Bone marrow (tissue), 2 donors: ENCODE measurements at places on chromosomes 6 and 20.

- no peak for DNase-seq
These were observed 13.5 kb downstream of the HAO1 start for GRCh38 chr20:7926767-7927166.

GRCh38 chr20:38255393-38255792 lies 5.1 kb downstream of the KIAA1755 start:
- DNase-seq: no peak

- DNase-seq: peak; percentile 2
These were observed 8.8 kb downstream of the NR2E1 start for GRCh38 chr6:108174371-108175175.

DNA sequence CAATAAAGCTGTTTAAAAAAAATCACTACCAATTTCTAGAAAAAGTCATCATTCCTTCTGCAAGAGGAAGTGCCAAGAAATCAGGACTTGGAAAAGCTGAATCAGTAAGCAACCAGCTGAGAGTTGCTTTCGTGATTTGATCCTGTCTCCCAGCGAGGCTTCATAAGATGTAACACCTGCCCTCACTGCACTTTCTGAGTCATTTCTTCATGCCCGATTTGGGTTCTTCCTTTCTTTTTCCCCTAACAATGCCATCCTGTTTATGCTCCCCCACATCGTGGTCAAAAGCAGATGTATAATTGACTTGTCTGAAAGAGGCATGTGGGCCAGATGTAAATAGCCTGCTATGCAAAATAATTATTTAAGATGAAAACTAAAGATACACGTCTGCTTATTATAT lies 52.1 kb downstream of the RIPOR2 start:
- no peak for DNase-seq

DNA sequence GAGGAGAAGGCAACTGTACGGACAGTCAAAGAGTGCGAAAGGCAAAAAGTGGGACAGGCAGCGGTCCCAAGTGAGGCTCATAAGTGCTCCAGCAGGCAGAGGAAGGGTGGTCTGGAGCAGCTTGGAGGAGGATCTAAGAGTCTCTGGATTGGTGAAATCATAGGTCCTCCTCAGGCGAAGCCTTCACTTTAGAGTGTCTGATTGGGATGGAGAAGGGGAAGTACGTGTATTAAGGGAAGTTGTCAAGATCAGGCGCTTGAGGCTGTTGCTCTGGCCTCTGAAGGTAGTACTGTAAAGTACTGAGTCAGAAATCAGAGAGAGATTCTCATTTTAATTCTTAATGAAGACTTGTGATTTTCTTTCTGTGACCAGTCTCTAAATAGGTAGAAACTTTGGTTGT lies 185.6 kb downstream of the KIF16B start:
- no peak for DNase-seq

DNA sequence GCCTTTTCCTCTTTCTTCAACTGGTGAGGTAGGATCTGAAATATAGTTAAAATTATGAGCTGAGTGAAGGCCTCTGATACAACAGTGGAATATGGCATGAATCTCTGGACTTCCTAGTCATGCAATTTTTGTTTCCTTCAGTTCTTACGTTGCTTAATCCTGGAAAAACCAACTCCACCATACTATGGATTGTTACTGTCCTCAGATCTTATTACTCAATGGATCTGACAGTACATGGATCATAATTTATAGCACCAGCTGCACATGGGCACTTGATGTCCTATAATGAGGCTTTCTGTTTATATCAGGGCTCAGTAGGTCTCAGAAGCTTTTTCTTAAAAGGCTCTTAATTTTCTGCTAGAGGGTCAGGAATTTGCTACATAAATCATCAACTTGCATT lies 1341.0 kb upstream of the EYS start:
- DNase-seq: no peak

DNA sequence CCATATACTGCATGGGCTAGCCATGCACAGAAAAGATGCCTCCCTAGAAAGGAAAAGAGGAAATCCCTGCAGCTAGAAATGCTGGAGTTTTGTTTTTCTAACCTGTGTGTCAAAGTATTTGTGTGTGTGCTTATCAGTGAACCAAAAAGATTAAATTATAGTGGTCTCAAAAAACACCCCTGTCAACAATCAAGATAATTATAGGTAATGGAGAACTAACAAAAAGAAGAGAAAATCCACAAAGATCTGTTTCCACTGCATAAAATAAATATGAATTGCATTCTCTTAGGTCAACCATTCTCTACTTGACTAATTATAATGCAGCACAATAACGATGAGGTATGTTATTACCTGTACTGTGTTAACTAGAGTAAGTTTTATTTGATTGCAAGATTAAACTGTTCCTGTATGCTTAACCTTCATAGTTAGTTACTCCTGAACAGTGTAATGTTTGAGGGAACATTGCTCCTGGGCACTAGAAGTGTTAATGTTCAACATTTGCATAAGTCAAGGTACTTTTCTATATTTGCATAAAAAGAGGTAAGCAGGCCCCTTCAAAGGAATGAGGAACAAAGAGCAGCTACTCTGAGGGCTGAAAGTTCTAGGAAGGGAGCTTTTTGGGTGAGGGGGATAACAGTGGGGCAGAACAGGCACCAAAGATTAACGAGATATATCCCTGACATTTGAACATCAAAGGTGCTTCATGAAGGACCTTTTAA lies 212.1 kb downstream of the BTBD9 start:
- DNase-seq: no peak

GRCh38 chr6:118419448-118420394 lies 128.4 kb upstream of the PLN start:
- no peak for DNase-seq

GRCh38 chr6:34515473-34516387 lies 40.4 kb downstream of the SPDEF start:
- DNase-seq: no peak

DNA sequence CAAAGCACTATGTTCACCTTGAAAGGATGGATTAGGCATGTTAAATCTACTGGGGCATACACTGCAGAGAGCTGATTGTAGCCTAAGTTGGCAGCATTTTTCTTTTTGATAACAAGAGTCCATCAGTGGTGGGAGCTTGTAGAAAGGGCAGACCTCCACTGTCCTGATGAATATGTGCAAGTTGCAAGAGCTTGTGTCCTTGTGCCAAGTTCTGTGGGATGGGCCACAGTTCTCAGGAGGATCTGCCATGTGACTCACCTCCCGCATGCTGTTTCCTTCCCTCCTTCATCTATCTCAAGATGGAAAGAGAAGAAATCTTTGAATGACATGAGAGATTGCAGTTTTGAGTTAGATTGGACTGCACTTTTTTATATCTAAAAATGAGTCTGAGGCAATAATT lies 58.3 kb upstream of the GGTLC1 start:
- no peak for DNase-seq

GRCh38 chr6:137342607-137343190 lies 123.5 kb upstream of the IFNGR1 start:
- DNase-seq: no peak

GRCh38 chr6:41376176-41376575 lies 40.8 kb downstream of the NCR2 start:
- DNase-seq: no peak

DNA sequence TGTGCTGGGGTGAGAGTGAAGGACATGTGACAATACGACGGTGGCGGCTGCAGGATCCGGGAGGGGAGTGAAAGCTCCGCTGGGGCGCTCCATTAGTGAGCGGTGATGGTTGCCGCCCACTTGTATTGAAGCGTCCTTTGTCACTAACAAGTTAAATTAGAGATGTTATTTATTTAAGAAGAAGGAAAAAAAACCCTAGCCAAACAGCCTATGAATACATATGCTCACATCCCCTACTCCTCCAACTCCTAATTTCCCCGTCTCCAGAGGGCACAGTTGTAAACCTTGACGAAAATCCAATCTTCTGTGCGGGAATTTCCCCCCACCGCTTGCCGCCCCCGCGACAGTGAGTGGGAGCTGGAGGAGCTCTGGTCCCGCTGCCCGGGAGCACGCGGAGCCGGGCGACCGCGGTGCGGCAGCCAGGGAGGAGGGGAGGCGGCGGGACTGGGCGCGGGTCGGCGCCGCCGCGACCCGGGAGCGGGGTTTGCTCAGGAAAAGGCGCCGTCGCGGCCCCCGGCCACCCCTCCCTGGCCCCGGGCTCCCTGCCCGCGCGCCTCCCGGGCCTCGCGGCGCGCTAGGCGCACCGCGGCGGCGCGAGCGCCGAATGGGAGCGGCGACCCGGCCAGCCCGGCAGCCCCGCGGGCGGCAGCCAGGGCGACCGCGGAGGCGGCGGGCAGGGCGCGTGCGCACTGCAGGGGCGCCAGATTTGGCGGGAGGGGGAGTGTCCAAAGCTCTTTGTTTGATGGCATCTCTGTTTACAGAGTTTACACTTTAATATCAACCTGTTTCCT lies at the start of gene MYB:
TSS of gene MYB (plus strand) at position 767 of the 791 bp plus-strand sequence. CDS start 206 bp downstream, outside the sequence.
- DNase-seq: peak; percentile 41

DNA sequence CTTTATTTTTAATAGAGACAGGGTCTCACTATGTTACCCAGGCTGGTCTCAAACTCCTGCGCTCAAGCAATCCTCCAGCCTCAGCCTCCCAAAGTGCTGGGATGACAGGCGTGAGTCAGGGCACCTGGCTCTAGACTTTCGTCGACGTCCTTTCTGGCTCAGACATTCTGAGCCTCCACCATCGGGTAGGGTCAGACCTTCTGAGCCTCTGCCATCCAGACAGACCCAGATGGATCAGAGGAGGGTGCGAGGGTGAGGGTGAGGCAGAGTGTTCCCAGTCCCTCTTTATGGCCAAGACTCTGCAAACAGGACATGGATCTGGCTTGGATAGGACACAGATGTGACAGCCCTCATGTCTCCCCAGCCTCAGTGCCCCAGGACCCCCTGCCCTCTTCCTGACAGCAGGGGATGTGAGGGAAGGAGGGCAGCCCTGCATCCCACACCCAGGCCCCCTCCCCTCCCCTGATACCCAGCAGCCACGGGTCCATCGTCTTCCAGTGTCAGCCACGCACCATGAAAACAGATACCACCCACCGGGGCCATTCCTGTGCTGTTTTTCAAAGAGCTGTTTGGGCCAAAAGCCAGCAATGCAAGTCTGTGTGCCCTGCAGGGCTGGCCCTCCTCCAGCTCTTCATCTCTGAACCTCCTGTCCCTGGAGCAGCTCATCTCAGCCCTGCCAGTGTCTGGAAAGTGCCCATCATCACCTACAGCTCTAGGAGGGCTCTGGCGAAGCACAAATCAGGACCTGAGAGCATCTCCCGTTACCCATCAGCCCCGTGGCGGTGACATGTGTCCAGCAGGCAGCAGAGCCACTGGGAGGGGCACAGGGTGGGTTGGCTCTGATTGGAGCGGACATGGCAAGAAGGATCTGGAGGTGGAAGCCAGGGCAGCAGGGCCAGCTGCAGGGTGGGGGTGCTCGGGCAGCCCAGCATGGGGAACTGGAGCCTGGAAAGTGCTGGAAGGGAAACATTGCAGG lies 208.4 kb downstream of the PREX1 start:
- DNase-seq: no peak

DNA sequence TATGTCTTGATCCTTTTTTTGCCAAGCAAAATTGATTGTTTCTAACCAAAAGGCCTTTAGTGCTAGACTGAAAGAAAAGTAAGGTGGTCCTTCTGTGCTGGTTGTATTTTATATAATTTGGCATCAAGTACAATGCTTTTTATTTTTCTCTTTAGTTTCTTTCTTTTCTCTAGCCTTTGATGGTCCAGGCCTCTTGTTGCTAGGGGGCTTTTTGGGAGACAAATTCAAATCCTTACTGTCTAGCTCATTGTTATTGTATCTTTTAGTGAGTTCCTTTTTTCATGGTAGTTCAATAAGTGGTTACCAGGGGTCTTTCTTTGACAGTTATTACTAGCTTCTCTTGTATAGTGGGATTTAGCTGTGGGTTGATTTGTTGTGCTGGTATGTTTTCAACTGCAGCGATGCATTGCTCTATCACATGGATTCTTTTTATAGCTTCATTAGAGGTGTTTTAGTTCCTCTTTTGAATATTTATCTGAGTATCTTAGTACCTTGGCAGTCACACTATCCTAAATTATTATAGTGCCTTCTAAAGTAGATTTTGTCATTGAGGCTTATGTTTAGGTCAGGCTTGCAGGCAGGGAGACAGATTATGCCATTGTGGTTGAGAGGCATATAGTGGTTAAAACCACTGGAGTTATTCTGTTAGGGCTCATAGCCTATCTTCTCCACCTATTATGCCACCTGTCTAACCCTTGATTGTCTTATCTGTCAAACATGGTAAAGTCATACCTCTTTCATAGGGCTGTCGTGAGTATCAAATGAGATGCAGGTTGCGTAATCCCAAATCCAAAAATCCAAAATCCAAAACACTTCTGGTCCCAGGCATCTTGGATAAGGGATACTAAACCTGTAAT lies 49.5 kb downstream of the KCNS1 start:
- no peak for DNase-seq

GRCh38 chr20:59082077-59082740 lies 39.6 kb upstream of the PRELID3B start:
- no peak for DNase-seq

- no peak for DNase-seq
These were observed 120.5 kb downstream of the RTN4IP1 start for GRCh38 chr6:106508834-106509233.

GRCh38 chr6:152508477-152508876 lies 128.7 kb downstream of the SYNE1 start:
- DNase-seq: no peak

- DNase-seq: no peak
These were observed 38.5 kb downstream of the PLCG1 start for GRCh38 chr20:41175727-41176330.

DNA sequence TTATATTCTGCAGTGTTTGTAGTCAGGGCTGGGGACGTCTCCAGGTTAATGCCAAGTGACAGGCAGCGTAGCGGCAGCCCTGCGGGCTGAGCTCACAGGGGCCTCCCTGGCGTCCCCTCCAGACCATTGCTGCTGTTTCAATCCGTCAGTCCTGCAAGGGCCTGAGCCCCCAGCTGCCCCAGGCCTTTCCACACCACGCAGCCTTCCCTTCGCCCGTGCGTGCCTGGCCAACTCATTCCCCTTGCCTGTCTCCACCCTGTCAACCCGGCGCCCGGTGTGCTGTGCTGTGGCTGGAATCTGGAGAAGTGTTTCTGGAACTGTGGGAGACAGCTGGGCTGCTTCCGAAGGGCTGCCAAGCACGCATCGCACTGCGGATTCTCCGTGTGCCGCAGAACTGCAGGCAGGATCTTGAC lies 11.9 kb downstream of the BHLHE23 start:
- no peak for DNase-seq

GRCh38 chr20:36836591-36837269 lies 39.2 kb upstream of the TLDC2 start:
- DNase-seq: no peak
